Heart right ventricle (tissue), 16 donors: ENCODE measurements at places on chromosomes 5 and 9. TPM values are rescaled to one million over a fixed set of nuclear protein-coding genes. Genes with fewer than 3 reads are reported as not detected.

Gene AHRR
- total RNA-seq: 0.81 TPM

Gene CCL28
- 0.23 TPM for total RNA-seq

Gene TAL2
- total RNA-seq: not detected

Gene FOXD4L6
- total RNA-seq: not detected

Gene SLC6A18
- not detected for total RNA-seq

Gene SEMA4D
- total RNA-seq: 19.6 TPM

Gene CSF1R
- total RNA-seq: 8.0 TPM

Gene MELK
- 0.16 TPM for total RNA-seq

Gene PCDHA10
- 0.02 TPM for total RNA-seq

GRCh38 chr9:126096340-126096739, 230.3 kb upstream of the MVB12B start:
- H3K4me1 ChIP-seq: no peaks in the 10 kb centered on the region
- H3K27me3 ChIP-seq: no peaks in the 10 kb centered on the region
- no peaks in the 10 kb centered on the region for H3K36me3 ChIP-seq
- H3K4me3 ChIP-seq: no peak overlapping the region
- DNase-seq: no peak
- H3K27ac ChIP-seq: no peak overlapping the region

DNA sequence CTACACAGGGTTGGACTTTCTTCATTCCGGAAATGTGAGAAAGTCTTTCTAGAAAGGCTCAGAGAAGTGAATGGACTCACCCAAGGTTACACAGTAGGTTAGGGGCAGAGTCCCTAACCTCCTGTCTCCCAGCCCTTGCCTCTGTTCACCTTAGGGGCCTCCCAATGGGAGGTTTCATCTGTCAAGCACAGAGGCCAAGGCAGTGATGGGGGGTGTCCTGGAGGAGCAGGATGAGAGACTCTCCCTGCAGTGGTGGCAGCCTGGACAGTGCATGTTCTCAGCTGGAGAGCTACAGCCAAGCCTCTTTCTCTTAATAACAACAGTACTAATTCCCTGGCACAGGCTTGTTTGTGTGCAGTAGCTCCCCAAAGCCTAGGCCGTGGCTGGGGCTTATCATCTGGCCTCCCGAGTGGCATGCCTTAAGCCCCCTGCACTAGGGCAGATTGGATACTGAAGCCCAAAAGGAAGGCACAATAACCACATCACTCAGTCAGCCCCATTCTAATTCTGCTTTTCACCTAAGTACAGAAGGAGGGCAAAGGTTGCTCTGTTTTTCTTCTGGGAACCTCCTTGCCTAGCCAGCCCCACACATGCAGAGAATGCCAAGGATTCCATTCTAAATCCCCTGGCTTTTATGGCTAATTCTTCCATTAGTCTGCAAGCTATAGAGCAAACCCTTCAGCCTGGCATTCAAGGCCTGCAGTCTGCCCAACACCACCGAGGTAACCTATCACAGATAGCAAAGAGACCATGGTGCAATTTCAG, 50.2 kb upstream of the XPA start:
- no peak overlapping the region for H3K4me3 ChIP-seq
- DNase-seq: no peak
- H3K27ac ChIP-seq: no peak overlapping the region
- no peaks in the 10 kb centered on the region for H3K4me1 ChIP-seq
- H3K36me3 ChIP-seq: no peaks in the 10 kb centered on the region
- peaks cover 15% of the 10 kb centered on the region for H3K27me3 ChIP-seq

DNA sequence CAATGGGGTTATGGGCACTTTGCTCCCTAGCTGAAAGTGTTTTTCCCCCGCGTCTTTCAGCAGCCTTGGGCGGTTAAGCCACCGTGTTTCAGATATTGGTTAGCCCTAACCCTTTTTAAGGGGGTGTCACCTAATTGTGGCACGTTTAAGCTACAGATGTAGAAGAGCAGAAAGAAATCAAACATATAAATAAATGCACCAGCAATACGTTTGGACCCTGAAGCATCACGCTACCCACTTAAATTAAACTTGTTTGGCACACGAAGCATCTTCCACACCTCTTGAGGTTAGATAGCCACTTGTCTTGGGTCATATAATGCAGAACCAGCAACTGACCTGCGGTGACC, 768 bp downstream of the YTHDC2 start:
- DNase-seq: no peak
- H3K4me3 ChIP-seq: peak overlapping the region; percentile 86
- H3K4me1 ChIP-seq: peaks cover 17% of the 10 kb centered on the region
- H3K27ac ChIP-seq: peak overlapping the region; percentile 79

GRCh38 chr5:103208460-103208859, 50.1 kb upstream of the MACIR start:
- no peak overlapping the region for H3K27ac ChIP-seq
- peaks cover 5% of the 10 kb centered on the region for H3K4me1 ChIP-seq
- H3K4me3 ChIP-seq: no peak overlapping the region
- H3K27me3 ChIP-seq: no peaks in the 10 kb centered on the region
- peaks cover 22% of the 10 kb centered on the region for H3K36me3 ChIP-seq

DNA sequence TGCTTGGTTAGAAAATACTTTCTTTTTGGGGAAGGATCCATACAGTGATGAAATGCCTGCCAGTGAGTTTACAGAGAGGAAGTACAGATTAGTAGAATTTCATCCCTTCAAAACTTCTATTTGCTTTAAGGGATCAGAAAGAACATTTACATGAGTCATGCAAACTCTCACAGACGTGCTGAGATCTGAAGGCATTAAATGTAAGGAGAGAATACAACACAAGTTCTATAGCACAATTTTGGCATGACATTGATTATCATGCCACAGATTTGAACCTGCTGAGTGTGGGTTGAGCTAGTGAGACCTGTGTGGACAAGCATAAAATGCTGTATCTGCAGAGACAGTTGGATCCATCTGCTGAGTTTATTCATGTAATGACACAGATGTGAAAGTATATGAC, 613.6 kb upstream of the SEMA6A start:
- no peaks in the 10 kb centered on the region for H3K4me1 ChIP-seq
- no peaks in the 10 kb centered on the region for H3K27me3 ChIP-seq
- no peak for DNase-seq
- no peak overlapping the region for H3K4me3 ChIP-seq
- H3K27ac ChIP-seq: no peak overlapping the region

DNA sequence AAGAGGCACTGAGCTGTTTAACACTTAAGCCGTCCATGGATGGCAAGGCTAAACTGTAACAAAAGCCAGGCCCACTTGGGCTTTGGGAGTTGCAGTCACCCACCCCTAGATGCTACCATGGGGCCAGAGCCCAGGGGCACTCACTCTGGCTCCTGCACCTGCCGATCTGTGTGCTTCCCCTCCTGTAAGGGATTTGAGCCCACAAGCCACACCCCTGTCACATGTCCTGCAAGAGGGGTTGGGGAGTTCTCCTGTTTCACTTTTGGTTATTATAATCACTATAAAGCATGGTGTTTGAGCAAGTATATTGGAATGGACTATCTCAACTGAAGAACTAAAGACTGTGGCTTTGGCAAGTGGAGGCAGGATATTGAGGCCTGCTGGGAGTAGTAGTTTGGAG, 14.0 kb upstream of the GPR151 start:
- no peak overlapping the region for H3K27ac ChIP-seq
- peaks cover 6% of the 10 kb centered on the region for H3K27me3 ChIP-seq
- H3K36me3 ChIP-seq: no peaks in the 10 kb centered on the region
- DNase-seq: no peak

- no peak overlapping the region for H3K27ac ChIP-seq
- H3K27me3 ChIP-seq: no peaks in the 10 kb centered on the region
- DNase-seq: no peak
- H3K4me3 ChIP-seq: no peak overlapping the region
- H3K4me1 ChIP-seq: peaks cover 39% of the 10 kb centered on the region
Measured at GRCh38 chr5:38546691-38547146, 9.7 kb downstream of the LIFR start.

- no peaks in the 10 kb centered on the region for H3K36me3 ChIP-seq
- H3K27ac ChIP-seq: no peak overlapping the region
- H3K4me3 ChIP-seq: no peak overlapping the region
- no peaks in the 10 kb centered on the region for H3K4me1 ChIP-seq
- DNase-seq: peak; percentile 35
Measured at GRCh38 chr9:79129865-79130480, 441.8 kb upstream of the TLE4 start.

GRCh38 chr5:179727106-179727505, 5.5 kb upstream of the MAML1 start:
- no peak for DNase-seq
- H3K27ac ChIP-seq: no peak overlapping the region
- no peak overlapping the region for H3K4me3 ChIP-seq
- H3K36me3 ChIP-seq: peaks cover 20% of the 10 kb centered on the region
- H3K4me1 ChIP-seq: peaks cover 10% of the 10 kb centered on the region

GRCh38 chr5:53323943-53324642, 156.3 kb upstream of the FST start:
- H3K27ac ChIP-seq: no peak overlapping the region
- H3K4me1 ChIP-seq: no peaks in the 10 kb centered on the region
- no peaks in the 10 kb centered on the region for H3K27me3 ChIP-seq
- no peak for DNase-seq

GRCh38 chr5:67286006-67286405, 89.4 kb upstream of the CD180 start:
- no peaks in the 10 kb centered on the region for H3K36me3 ChIP-seq
- no peaks in the 10 kb centered on the region for H3K27me3 ChIP-seq
- H3K4me1 ChIP-seq: peaks cover 20% of the 10 kb centered on the region
- H3K4me3 ChIP-seq: no peak overlapping the region
